Amygdala (tissue), 56 donors: ENCODE measurements at places on chromosomes 2 and 18.
A peak's percentile ranks its signal among the peaks of the same experiment; 100 is the strongest.

DNA sequence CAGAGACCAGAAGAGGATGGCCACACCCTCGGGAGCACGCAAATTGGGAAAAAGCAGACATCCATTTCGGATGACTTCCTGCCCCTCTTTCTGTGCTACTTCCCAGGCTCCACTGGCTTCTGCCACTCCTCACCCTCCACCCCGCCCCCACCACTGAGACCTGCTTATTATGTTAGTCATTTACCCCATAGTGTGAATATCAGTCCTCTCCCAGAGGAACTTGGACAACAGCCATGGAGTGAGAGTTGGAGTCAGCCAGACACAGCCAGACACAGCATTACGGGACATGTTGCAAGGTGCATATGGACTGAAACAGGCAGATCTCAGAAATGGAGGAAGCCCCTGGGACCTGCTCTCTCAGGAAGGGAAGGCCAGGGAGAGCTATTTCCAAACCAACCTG lies 51.8 kb downstream of the CTIF start:
- DNase-seq = no peak

DNA sequence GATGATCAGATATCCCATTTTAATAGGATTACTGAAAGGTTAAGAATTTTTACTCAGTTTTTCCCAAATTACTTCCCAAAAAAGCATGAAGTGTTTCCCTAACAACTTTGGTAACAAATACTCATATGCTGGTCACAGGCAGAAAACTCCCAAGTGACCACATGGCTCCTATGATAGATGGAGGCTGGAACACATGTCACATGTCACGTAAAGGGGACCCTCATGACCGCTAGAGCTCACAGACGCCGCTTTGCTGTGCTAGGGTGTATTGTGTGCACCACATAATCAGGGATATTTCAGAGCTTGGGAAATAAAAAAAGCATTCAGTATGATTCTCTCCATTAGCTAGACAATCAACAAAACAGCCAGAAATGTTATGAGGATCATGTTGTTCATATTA lies 228.2 kb downstream of the TMEM163 start:
- no peak for DNase-seq

GRCh38 chr2:147610496-147611040 lies 234.3 kb upstream of the ACVR2A start:
- DNase-seq = no peak

DNA sequence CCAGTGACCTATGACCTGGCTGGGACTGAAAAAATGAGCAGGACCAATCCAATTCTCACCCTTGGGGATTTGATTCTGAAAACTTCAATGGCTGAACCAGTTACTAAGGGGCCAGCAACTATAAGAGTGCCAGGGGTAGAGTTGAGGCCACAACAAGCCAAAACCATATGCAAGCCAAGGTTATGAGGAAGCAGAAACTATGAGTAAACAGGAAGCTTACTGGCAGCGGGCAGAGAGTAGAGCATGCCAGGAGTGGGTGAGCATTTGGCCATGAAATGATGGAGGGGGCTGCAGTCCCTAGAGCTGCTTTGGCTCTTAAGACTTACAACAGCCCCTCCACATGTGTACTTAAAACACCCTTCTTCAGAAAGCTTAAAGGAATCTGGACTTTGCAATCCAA lies 82.4 kb downstream of the RBMS1 start:
- no peak for DNase-seq

DNA sequence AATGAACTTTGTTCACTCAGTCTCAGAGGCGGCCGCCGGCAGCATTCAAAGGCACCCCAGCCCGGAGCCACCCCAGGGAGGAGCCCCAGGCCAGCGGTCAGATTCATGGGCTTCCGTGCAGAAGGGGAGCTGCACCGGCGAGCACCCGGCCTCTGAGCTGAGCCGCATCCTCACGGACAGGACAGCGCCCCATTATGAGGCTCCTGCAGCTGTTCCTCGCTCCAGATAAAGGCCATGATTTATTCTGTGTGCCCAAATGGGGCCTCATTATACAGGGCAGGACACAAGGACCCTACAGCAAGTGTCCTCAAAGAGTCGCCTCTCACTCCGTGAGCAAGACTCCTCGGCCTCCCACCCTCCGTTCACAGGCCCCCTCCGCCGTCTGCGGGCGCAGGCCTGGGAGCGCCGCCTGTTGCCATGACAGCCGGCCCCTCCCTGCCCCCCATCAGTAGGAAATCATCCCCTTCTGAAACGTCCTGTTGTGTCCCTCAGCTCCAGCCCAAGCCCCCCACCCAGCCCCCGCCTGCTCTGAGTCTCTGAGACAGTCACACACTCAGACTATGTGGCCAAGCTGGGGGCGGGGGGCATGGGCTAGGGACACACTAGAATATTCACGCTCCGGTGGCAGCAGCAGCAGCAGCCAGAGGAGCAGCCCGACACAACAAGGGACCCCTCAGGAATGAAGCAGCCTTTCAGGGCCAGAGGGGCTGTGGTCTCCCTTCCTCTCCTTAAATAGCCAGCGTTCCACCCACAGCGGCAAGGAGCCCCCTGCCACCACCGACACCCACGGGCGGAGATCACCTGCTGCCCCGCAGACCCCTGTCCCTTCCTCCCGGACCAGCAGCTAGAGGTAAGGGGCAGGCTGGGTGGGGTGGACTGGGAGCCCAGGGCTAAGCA lies at the start of gene GPR17:
Gene GPR17 (plus strand): TSS at position 759 of the 897 bp plus-strand sequence. CDS start 4,583 bp downstream, outside the sequence.
- peak; percentile 76 for DNase-seq

DNA sequence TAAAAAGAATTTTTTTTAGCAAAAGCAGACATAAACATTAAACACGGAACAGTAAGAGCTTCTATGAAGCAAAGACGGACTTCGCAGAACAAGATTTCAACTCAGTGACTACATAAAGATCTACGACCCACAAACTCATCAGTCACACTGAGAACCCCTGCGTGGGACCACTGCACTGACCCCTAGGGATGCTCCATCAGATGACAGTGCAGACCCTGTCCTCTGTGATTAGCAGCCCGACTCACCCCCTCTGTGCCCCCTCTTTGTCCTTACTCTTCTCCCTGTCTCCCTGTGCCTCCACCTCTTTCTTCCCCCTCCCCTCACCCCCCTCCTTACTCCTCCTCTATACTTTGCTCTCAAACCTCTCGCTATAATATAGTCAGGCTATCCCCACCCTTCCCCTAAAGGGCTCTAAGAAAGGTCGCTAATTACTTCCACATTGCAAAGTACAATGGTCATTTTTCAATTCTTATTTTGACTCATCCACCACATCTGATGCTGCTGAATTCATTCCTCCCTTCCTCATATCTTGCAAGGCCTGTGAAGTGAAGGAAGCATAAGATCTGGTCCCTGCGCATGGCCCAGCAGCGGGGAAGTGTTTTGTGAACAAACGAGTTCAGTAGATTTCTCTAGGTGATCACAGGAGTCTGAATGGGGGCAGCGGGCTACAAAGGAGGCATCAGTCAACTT lies 89.3 kb downstream of the CABYR start:
- DNase-seq = no peak

GRCh38 chr2:200471928-200472645 lies 37.8 kb downstream of the KCTD18 start:
- no peak for DNase-seq

GRCh38 chr2:126849991-126850535 lies 48.6 kb upstream of the TEX51 start:
- no peak for DNase-seq

GRCh38 chr2:85413592-85414420 lies 3.6 kb upstream of the CAPG start:
- DNase-seq = no peak

GRCh38 chr2:6492573-6492972 lies 373.1 kb downstream of the CMPK2 start:
- no peak for DNase-seq

GRCh38 chr2:58601017-58601416 lies 359.9 kb upstream of the FANCL start:
- DNase-seq = no peak

DNA sequence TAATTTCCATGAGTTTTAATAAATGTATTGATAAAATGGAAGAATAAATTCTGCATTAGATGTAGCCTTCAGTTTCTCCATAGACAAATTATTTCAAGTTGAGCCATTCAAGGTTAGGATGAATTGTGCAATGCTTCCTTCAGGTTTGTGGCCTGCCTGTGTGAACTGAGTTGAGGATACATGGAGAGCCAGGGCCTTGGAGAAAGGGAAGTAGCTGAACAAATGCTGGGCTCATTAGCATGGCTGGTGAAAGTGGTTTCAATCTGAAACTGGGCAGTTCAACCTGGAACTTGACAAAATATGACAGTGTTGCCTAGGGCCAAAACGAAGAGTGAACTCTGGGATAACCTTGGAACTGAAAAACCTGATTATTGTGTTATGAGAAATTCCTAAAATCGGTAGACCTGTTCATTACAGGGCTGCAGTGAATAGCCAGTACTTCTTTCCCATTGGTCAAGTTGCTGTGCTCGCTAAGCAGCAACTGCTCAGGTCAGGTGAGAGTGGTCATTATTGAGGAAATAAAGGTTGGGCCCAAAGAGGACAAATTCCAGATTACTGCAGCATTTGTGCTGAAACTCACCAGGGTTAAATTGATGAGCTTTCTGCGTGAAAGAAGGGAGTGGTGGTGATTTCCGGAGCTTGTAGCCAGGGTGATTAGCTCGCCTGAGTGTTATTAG lies 12.7 kb downstream of the INPP1 start:
- no peak for DNase-seq

GRCh38 chr2:64978514-64979268 lies 10.5 kb upstream of the SLC1A4 start:
- DNase-seq = no peak

- DNase-seq = no peak
Observed at GRCh38 chr2:64380853-64381527, 73.0 kb upstream of the LGALSL start.

GRCh38 chr2:109644571-109645275 lies 30.6 kb downstream of the SOWAHC start:
- no peak for DNase-seq

DNA sequence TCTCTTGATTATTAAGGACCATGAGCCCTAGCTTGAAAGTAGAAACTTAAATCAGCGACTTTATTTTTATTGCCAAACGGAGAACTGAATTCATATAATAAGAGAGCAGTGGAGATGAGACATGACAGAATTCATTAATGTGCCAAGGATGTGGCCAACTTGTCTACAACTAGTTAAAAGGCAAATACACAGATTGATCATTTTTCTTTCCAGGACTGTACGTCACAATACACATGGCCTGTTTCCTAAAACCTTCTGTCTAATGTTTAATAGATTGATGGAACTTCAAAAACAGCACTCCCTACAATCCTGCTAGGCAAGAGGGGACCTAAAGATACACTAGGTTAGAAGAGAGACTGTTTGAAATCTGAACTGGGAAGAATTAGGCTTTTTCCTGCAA lies 647.8 kb downstream of the SATB2 start:
- no peak for DNase-seq

DNA sequence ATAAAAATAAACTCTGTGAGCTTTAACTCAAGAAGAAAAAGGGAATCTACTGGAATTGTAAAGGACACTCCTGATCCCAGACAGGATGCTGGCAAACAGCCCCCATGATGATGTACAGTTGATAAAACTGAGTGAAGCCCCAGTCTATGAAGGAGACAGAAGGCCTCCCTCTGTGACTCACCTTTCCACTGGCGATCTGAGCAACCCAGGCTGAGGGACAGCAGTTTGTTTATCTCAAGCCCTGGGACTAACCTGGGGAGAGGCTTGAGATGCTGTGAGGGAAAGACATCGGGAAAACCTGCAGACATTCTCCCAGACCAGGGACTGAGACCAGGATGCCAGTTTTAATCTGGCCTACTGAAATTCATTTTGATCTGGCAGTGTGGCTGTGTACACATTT lies 104.5 kb upstream of the CDH2 start:
- DNase-seq = no peak

GRCh38 chr2:197875763-197876162 lies 71.4 kb downstream of the PLCL1 start:
- DNase-seq = no peak

DNA sequence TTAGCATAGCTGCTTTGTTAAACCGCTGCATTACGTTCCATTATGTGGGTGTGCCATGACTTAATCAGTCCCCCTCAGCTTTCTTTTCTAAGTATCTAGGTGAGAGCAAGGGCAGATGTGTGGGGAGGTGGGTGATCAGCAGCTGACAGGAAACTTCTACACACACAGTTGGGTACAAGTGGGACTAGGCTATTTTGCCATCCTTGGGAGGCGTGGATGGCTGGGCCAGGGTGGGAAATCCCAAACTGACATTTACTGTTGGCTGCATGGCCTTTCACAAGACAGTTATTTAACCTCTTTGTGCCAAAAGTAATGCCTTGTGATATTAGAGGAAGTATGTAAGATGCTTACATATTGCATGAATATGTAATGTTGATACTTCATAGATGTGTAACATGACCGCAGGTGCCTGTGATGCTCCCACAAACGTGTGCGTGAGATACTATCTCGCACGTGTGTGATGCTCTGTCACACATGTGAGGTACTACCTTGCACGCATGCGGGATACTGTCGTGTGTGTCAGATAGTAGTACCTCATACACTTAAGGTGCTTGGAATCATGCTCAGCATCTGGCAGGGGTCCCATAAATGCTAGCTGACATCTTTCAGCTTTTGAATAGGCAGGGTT lies 314.5 kb downstream of the PRKCE start:
- DNase-seq = no peak

GRCh38 chr18:9796935-9797549 lies 88.7 kb upstream of the TXNDC2 start:
- no peak for DNase-seq

- DNase-seq = no peak
Observed at GRCh38 chr2:220188031-220188430, 560.6 kb downstream of the SLC4A3 start.

- no peak for DNase-seq
Observed at GRCh38 chr2:46328291-46328690, 31.1 kb downstream of the EPAS1 start.

DNA sequence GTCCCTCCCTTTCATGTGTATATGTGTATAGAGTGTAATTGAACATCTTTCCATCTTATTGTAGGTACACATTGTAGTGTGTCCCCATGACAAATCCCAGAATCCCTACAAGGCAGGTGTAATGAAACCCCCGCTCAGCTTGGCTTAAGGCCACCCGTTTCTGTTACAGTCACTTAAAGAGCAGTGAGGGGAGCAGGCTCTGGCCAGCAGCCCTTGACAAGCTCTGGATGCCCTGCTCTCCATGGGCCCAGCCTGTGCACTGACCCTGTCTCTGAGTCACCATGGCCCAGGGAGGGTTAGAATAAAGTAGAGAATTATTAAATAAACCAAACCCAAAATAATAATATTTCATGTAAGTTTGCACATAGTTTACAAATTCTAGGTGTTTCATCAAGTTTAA lies 17.2 kb upstream of the MAL start:
- no peak for DNase-seq

DNA sequence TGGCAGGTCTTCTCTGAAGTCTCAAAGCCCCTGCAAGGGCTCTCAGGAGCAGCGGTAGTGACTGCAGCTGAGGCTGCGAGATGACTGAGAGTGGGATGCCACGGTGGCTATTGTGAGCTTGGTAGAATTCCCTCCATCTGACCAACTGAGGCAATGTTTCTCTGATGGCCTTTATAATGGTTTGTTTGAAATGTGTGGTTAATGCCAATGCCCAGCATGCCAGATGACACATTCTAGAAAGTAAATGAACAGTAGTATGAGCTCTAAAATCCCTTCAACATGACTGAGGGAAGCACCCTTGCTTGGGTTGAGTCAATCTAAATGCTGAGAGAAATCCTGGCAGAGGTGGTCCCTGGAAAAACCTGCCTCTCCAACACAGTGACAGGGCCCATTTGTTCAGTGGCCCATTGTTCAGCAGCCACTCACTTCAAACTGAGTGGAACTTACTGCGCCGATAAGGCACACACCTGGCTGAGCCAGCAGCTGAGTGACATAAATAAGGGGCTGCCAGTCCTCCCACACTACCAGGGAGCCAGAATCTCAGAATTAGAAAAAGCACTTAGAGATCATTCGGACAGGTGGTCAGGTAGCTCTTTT lies 31.7 kb downstream of the SULT1C2 start:
- no peak for DNase-seq

GRCh38 chr2:102251042-102251848 lies 60.1 kb upstream of the IL1RL1 start:
- peak; percentile 11 for DNase-seq
